ENCODE measurements at places on chromosomes 6 and 20.
A peak's percentile ranks its signal among the peaks of the same experiment; 100 is the strongest.

GRCh38 chr6:35496841-35497570 is at the start of gene TEAD3:
Gene TEAD3 (minus strand): TSS chr6:35497079.
- peak; percentile 58 for DNase-seq

- no peak for DNase-seq
These were observed 169.1 kb upstream of the PTCHD4 start for GRCh38 chr6:48280035-48280620.

DNA sequence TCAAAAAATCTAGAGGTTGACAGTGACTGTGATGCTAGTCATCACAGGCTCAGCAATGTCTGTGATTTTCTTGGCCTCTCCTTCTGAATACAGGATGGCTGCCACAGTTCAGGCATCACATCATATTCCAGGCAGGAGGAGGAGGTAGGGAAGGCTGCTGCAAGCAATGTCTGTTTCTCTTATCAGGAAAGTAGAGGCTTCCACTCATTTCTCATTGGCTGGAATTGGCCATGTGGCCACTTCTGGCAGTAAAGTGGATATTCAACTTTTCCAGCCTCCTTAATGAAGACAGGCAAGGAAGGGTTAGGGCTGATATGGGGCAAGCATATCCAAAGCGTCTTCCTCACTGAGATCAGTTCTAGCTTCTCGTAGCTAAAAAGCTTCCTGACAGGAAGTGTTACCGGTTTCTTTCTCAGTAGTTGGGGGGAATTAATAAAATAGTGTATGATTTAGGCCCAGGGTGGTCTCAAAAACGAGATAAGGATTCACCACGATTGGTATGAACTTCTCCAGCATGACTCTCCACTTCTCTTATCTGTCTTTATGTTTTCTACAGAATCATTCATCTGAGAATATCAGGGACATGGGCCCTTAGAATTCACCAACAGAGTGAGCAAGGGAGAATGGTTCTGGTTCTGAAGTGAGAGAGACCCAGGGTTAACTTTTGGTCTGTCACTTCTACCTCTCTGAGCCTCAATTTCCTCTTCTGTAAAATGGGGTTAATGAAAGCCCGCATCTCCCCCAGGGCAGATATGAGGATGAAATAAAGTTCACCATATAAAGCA is 32.7 kb upstream of the PSMF1 start:
- DNase-seq: no peak

- no peak for DNase-seq
These were observed 223.7 kb downstream of the TAF4 start for GRCh38 chr20:61841966-61842365.

Measured in adrenal gland (tissue), 19 donors.